ENCODE measurements at places on chromosomes 16 and 17.

DNA sequence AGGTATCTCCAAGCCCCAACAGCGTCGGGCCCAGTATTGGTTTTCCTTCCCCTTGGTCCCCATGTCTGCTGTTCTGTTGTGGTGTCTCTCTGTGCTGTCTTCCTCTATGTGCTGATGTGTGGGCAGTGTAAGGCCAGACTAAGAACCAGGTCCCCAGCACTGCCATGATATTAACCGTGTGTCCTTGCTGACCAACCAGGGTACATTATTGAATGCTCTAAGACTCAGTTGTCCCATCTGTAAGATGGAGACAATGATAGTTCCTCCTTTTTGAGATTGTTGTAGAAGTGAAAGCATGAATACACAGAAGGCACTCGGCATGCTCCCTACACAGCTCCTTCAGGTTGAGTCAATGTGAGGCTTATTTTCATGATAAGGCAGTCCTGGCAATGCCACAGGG, 20.6 kb downstream of the AOC3 start:
- peaks cover 1% of the 10 kb centered on the region for H3K27me3 ChIP-seq
- H3K4me1 ChIP-seq: no peaks in the 10 kb centered on the region
- no peak overlapping the region for H3K4me3 ChIP-seq
- no peaks in the 10 kb centered on the region for H3K36me3 ChIP-seq
- DNase-seq: no peak
- no peak overlapping the region for H3K27ac ChIP-seq

DNA sequence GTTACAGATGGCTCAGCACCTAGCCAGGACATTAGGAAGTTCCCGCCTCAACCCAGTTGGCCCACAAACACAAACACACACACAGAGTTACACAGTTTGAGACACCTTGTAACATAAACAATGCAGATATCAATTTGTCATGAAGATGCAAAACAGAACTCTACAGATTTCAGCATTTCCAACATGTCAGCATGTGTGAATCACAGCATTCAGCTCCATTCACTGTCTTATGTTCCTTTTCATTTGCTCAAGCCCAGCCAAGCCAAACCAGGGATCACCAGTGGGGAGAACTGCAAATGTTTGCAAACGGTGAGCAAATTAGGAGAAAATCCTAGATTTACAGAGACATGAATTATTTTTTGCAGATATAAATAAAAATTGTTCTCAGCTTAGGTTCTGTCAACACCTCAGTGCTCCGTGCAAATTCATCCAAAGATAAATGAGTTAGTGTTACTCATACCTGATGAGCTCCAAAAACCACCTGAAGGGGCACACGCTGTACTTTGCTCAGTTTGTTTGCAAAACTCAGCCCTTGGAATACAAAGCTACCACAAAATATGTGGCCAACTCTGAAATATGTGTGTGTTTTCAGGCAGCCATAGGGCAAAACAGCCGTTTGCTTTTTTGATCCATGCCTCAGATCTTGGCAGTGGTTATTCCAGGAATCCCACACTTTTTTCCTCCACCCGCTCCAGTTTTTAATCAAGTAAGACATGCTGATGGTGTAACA, 16.3 kb upstream of the COX10 start:
- H3K27me3 ChIP-seq: no peaks in the 10 kb centered on the region
- no peak overlapping the region for H3K27ac ChIP-seq
- H3K36me3 ChIP-seq: no peaks in the 10 kb centered on the region
- H3K4me3 ChIP-seq: no peak overlapping the region
- H3K4me1 ChIP-seq: no peaks in the 10 kb centered on the region

- no peaks in the 10 kb centered on the region for H3K36me3 ChIP-seq
- H3K27ac ChIP-seq: no peak overlapping the region
- no peak overlapping the region for H3K4me3 ChIP-seq
- H3K27me3 ChIP-seq: no peaks in the 10 kb centered on the region
Observed at GRCh38 chr16:79618692-79619050, 18.1 kb upstream of the MAF start.

DNA sequence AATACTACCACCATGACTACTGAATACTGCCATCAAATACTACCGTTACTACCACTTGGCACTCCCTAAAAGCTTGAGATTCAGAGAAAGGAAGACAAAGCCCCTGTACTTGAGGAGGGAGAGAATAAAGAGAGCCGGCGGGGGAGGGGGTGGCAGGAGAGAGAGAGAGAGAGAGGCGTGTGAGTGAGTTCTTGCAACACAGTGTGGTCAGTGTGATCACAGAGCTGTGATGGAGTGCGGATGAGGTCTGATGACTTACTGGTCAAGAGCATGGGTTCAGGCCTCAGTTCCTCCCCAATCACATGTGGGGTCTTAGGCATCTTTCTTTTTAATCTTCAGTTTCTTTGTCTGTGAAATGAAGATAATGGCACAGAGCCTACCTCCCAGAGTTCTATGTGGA, 19.2 kb downstream of the PRKCB start:
- no peaks in the 10 kb centered on the region for H3K27me3 ChIP-seq
- no peaks in the 10 kb centered on the region for H3K36me3 ChIP-seq
- H3K4me3 ChIP-seq: no peak overlapping the region
- no peaks in the 10 kb centered on the region for H3K4me1 ChIP-seq

DNA sequence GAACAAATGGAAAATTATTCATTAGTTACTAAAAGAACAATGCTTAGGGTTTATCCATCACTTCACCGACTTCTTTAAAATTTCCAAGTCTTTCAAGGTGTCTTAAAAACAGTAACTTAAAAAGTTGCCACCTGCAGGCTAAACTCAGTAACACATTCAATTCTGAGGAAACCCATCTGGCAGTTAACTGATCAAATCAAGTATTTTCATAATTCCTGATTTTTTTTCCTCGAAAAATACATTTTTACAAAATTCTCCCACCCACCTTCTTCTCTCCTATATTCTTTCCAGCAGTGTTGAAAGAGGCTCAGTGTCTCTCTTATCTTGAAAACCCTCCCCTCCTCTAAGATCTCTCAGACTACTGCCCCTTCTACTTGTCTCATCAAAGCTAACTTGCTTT, 29.9 kb downstream of the PARN start:
- H3K4me1 ChIP-seq: no peaks in the 10 kb centered on the region
- peaks cover 6% of the 10 kb centered on the region for H3K36me3 ChIP-seq
- DNase-seq: peak; percentile 54
- no peaks in the 10 kb centered on the region for H3K27me3 ChIP-seq

DNA sequence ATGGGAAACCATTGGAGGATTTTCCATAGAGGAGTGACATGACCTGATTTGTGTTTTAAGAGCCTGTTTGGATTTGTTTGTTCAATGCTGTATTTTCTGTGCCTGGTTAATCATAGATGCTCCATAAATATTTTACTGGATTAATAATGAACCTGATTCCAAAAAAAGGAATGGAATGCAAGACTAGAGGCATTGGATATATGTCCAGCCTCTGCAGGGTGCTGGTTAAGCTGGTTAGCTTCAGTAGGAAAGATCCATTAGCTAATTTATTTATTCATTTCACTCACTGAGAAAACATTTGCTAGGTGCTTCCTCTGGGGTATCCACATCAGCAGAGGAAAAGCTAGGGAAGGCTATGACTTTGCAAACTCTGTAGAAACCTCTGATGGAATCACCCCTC, 57.7 kb downstream of the SHISA9 start:
- H3K4me3 ChIP-seq: no peak overlapping the region
- no peaks in the 10 kb centered on the region for H3K4me1 ChIP-seq
- no peak overlapping the region for H3K27ac ChIP-seq
- H3K27me3 ChIP-seq: no peaks in the 10 kb centered on the region

GRCh38 chr16:55035956-55036355, 105.3 kb downstream of the IRX5 start:
- H3K4me3 ChIP-seq: no peak overlapping the region
- no peaks in the 10 kb centered on the region for H3K27me3 ChIP-seq
- no peaks in the 10 kb centered on the region for H3K36me3 ChIP-seq
- H3K27ac ChIP-seq: no peak overlapping the region
- H3K4me1 ChIP-seq: no peaks in the 10 kb centered on the region

- no peaks in the 10 kb centered on the region for H3K36me3 ChIP-seq
- H3K4me1 ChIP-seq: no peaks in the 10 kb centered on the region
- no peaks in the 10 kb centered on the region for H3K27me3 ChIP-seq
- no peak overlapping the region for H3K27ac ChIP-seq
- no peak overlapping the region for H3K4me3 ChIP-seq
Observed at GRCh38 chr16:66081775-66082366, 284.6 kb upstream of the CDH5 start.

DNA sequence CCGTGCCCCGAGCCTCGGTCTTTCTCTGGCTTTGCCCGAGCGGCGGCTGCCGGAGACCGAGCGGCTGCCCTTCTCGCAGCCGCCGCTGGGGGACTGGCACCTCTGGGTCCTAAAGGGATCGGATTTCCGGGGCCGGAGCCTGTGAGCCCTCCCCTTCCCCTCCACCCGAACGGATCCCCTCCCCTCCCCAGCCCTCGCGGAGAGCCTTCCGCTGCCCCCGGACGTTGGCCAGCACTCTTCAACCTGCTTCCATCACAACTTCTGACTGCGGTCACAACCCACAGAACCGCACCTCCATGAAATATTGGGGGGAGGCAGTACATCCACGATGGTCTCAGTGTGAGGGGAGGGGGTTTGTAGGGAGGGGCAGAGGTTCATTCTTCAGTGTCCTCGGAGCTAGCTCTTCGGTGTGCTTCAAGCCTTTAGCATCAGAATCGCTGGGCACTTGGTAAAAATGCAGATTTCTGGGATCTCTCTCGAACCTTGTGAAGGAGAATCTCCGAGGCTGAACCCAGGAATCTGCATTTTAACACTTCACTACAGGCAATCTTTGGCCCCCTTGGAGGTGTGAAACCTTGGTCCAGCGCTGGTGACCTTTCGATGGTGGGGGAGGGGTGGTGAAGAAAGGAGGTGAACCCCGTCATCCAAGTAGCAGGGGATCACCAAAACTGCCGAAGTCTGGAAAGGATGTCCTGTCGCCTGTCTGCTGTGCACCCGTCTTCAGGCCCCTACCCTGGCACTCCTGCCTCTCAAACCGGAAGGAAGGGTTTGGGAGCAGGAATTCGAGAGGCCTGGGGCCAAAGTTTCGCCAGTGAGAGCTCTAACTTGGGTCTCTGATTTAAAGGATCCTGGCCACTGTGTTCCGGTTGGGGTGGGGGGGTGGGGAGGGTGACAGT, 812 bp upstream of the PPP1R9B start:
- no peaks in the 10 kb centered on the region for H3K27me3 ChIP-seq
- DNase-seq: peak; percentile 85
- no peaks in the 10 kb centered on the region for H3K36me3 ChIP-seq
- H3K27ac ChIP-seq: peak overlapping the region; percentile 54

GRCh38 chr17:5122586-5123342, 6.9 kb downstream of the USP6 start:
- peaks cover 24% of the 10 kb centered on the region for H3K27me3 ChIP-seq
- no peak overlapping the region for H3K27ac ChIP-seq
- peak overlapping the region; percentile 14 for H3K4me3 ChIP-seq
- no peaks in the 10 kb centered on the region for H3K4me1 ChIP-seq

DNA sequence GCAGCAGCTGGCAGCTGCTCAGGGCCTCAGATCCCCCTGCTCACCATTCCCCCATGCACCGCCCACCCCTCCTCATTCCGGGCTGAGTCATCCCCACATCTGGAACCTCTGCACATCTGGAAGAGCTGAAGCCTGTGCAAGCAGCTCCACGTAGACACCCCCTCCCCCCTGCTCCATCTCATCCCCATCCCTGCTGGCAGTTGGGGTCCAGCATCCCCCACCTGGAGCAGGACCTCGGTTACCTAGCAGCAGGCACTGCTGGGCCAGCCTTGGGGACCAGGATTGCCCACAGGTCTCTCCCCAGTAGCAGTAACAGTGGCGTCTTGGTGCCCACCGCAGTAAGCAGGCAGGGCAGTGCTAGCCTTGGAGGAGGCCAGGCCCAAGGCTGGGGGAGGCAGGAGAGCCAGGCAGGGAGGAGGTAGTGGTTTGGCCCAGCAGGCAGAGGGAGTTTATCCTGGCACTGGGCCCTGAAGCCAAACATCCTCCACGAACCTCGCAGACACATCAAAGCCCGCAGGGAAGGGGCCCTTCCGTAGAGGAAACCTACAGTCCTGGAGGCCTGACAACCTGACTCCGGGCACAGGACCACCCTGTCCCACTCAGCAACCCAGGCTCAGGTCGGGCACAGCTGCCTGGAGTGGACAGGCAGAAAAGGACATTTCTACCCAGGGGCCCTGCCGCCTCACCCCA, 7.7 kb upstream of the TMEM92 start:
- H3K27ac ChIP-seq: no peak overlapping the region
- peaks cover 7% of the 10 kb centered on the region for H3K27me3 ChIP-seq
- H3K36me3 ChIP-seq: no peaks in the 10 kb centered on the region
- no peak overlapping the region for H3K4me3 ChIP-seq

- DNase-seq: no peak
- H3K4me3 ChIP-seq: no peak overlapping the region
- H3K36me3 ChIP-seq: no peaks in the 10 kb centered on the region
- H3K4me1 ChIP-seq: no peaks in the 10 kb centered on the region
- H3K27me3 ChIP-seq: no peaks in the 10 kb centered on the region
Observed at GRCh38 chr17:19590912-19591551, 57.4 kb downstream of the SLC47A1 start.

- H3K27ac ChIP-seq: no peak overlapping the region
- H3K27me3 ChIP-seq: peaks cover 9% of the 10 kb centered on the region
- no peaks in the 10 kb centered on the region for H3K4me1 ChIP-seq
- no peak for DNase-seq
Observed at GRCh38 chr17:5600041-5600440, 15.7 kb upstream of the NLRP1 start.

DNA sequence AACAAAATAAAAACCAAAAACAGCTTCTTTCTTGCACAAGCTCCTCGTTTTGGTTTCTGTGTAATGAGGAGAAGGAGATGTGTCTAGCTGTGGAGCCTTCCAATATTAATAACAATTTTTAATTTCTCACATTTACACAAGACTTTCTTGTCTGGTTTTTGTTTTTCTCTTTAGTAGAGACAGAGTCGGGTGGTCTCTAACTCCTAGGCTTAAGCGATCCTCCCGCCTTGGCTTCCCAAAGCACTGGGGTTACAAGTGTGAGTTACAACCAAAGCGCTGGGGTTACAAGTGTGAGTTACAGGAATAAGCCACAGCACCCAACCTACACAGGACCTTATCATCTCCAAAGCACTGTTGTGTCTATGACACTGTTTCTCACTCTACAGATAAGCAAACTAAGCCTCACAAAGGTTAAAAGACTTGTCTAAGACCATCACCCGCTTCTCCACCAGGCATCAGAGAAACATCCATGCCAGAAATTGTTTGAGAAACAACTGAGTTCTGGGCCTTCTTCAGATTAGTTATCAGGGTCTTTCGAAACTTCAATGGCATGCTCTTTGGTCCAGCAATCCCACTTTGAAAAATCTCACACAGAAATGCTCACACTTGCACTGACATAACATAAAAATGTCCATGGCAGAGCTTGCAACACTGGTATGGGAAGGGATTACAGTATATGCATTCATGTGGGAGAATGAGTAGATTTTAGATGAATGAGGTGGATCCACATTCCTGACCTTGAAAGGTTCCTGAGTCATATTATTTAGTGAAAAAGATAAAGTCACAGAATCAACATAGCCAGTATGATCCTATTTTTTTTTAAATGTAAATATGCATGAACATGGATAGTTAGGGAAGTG, 3.9 kb downstream of the ABAT start:
- no peak overlapping the region for H3K4me3 ChIP-seq
- no peak overlapping the region for H3K27ac ChIP-seq
- DNase-seq: no peak
- H3K27me3 ChIP-seq: no peaks in the 10 kb centered on the region

GRCh38 chr17:63634163-63634562, 11.9 kb downstream of the MAP3K3 start:
- peaks cover 24% of the 10 kb centered on the region for H3K36me3 ChIP-seq
- H3K4me3 ChIP-seq: peak overlapping the region; percentile 60
- no peaks in the 10 kb centered on the region for H3K27me3 ChIP-seq
- peak overlapping the region; percentile 79 for H3K27ac ChIP-seq
